Thyroid gland (tissue), 4 donors: ENCODE measurements at places on chromosomes 16 and 17. TPM values are rescaled to one million over a fixed set of nuclear protein-coding genes. Genes with fewer than 3 reads are reported as not detected.

SMIM36 gene
- not detected for total RNA-seq

GRCh38 chr16:346587-346986 is 5.9 kb downstream of the AXIN1 start:
- H3K36me3 ChIP-seq = no peaks in the 10 kb centered on the region
- DNase-seq = no peak
- H3K4me1 ChIP-seq = peaks cover 15% of the 10 kb centered on the region
- no peaks in the 10 kb centered on the region for H3K27me3 ChIP-seq
- no peak overlapping the region for H3K4me3 ChIP-seq
- H3K27ac ChIP-seq = no peak overlapping the region

DNA sequence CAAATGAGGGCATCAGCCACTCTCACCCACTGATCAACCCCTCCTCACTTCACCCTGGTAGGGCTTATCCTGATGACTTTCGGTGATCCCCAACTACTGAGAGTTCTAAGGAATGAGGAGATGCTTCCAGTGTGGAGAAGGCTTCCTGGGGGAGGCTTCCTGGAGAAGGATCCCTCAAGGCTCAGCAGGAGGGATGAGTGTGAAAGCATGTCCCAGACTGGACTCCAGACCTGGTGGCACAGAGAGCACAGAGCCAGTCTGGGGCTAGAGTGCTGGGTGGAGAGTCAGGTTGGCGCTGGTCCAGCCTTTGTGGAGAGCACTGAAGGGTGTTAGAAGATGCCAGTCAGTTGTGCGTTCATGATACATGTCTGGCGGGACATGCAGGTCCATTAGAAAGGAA is 53.7 kb downstream of the PLD6 start:
- DNase-seq = peak; percentile 93
- peaks cover 39% of the 10 kb centered on the region for H3K36me3 ChIP-seq
- peak overlapping the region; percentile 52 for H3K27ac ChIP-seq
- H3K27me3 ChIP-seq = no peaks in the 10 kb centered on the region
- H3K4me3 ChIP-seq = no peak overlapping the region
- peaks cover 27% of the 10 kb centered on the region for H3K4me1 ChIP-seq

RBFOX1 gene
- total RNA-seq = 0.40 TPM

DNA sequence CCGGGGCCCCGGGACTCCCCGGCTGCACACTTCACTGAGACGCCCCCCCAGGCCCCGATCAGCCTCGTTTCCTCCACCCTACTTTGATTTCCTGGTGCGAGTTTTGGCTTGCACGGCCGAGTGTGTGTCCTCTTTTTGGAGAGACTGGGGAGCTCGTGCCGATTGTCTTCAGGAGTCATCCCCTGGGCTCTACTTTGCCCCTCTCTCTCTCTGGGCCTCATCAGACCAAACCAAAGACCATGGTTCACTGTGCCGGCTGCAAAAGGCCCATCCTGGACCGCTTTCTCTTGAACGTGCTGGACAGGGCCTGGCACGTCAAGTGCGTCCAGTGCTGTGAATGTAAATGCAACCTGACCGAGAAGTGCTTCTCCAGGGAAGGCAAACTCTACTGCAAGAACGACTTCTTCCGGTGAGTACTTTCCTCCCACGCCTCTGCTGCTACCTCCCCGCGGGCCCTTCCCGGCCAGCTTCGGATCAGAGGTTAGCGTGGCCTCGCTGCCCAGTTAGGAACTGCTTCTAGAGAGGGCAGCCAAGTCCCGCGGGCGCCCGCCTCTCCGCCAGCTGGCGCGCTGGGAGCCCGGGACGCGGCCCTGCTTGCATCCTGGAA is 787 bp downstream of the LHX1 start:
- no peaks in the 10 kb centered on the region for H3K36me3 ChIP-seq
- H3K4me1 ChIP-seq = peaks cover 72% of the 10 kb centered on the region
- DNase-seq = peak; percentile 19
- H3K4me3 ChIP-seq = no peak overlapping the region

GRCh38 chr17:29140631-29141513 is 39.3 kb downstream of the MYO18A start:
- peaks cover 48% of the 10 kb centered on the region for H3K4me1 ChIP-seq
- H3K4me3 ChIP-seq = no peak overlapping the region
- no peaks in the 10 kb centered on the region for H3K36me3 ChIP-seq
- DNase-seq = no peak
- H3K27ac ChIP-seq = peak overlapping the region; percentile 67

PKMYT1 gene
- total RNA-seq = not detected

GGA2 gene
- 132 TPM for total RNA-seq

SLC6A2 gene
- not detected for total RNA-seq

- H3K27me3 ChIP-seq = peaks cover 36% of the 10 kb centered on the region
- H3K4me3 ChIP-seq = no peak overlapping the region
- no peaks in the 10 kb centered on the region for H3K36me3 ChIP-seq
- no peak overlapping the region for H3K27ac ChIP-seq
Measured at GRCh38 chr17:47851764-47852112, 775 bp upstream of the SP6 start.

MRC2 gene
- 8.3 TPM for total RNA-seq

GRCh38 chr16:47056688-47057629 is 83.5 kb upstream of the DNAJA2 start:
- H3K4me3 ChIP-seq = no peak overlapping the region
- H3K36me3 ChIP-seq = no peaks in the 10 kb centered on the region
- H3K27me3 ChIP-seq = no peaks in the 10 kb centered on the region
- H3K4me1 ChIP-seq = no peaks in the 10 kb centered on the region

GRCh38 chr16:47599512-47599911 is 138.4 kb downstream of the PHKB start:
- H3K27me3 ChIP-seq = no peaks in the 10 kb centered on the region
- peaks cover 5% of the 10 kb centered on the region for H3K36me3 ChIP-seq
- no peak for DNase-seq
- H3K4me3 ChIP-seq = no peak overlapping the region
- no peaks in the 10 kb centered on the region for H3K4me1 ChIP-seq

DNA sequence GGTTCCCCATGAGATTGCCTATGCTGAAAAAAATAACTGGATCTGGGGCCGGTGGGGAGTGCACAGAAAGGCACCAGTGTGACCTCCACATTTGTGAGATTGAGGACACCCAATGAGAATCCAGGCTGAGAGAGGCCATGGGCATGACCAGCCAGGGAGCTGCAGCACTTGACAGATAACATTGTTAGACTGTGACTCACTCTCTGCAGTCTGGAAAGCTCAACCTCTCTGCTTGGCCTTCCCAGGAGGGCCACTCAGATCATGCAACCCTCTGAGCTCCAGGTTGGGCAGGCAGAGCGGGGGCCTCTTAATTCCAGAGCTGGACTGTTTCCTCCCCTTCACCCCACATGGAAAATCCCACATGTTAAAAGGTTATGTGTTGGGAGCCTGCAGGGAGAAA is 30.1 kb downstream of the FZD2 start:
- H3K4me1 ChIP-seq = no peaks in the 10 kb centered on the region
- H3K27me3 ChIP-seq = no peaks in the 10 kb centered on the region
- H3K36me3 ChIP-seq = no peaks in the 10 kb centered on the region
- peak; percentile 38 for DNase-seq
- H3K4me3 ChIP-seq = no peak overlapping the region

ANKRD40 gene
- 29.4 TPM for total RNA-seq

DNA sequence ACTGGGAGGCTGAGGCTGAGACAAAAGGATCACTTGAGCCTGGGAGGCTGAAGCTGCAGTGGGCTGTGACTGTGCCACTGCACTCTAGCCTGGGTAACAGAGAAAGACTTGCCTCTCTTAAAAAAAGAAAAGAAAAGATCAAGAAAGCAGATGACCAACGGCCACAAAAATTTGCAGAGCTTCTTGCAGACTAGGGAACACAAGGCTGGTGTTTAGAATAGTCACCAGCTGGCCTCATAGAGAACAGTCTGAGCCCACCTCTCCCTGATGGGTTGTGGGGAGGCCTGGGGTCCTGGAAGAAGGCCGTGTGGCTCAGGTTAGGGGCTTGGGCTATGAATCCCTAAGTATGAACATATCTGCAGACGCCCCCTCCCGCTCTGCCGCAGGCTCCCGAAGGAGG is 73.7 kb upstream of the MED9 start:
- DNase-seq = no peak
- H3K4me3 ChIP-seq = no peak overlapping the region
- no peaks in the 10 kb centered on the region for H3K36me3 ChIP-seq
- H3K27me3 ChIP-seq = no peaks in the 10 kb centered on the region
- H3K27ac ChIP-seq = no peak overlapping the region

GRCh38 chr16:87343753-87344050 is 26.5 kb upstream of the C16orf95 start:
- H3K4me3 ChIP-seq = no peak overlapping the region
- H3K4me1 ChIP-seq = peaks cover 14% of the 10 kb centered on the region
- H3K27me3 ChIP-seq = no peaks in the 10 kb centered on the region
- no peak for DNase-seq
- no peak overlapping the region for H3K27ac ChIP-seq

NFAT5 gene
- 92.4 TPM for total RNA-seq

GRCh38 chr17:78368854-78369495 is 9.1 kb upstream of the SOCS3 start:
- H3K27me3 ChIP-seq = no peaks in the 10 kb centered on the region
- no peak overlapping the region for H3K4me3 ChIP-seq
- peaks cover 35% of the 10 kb centered on the region for H3K4me1 ChIP-seq

GRCh38 chr16:69922200-69922599 is 28.9 kb upstream of the CLEC18A start:
- no peak overlapping the region for H3K4me3 ChIP-seq
- no peaks in the 10 kb centered on the region for H3K27me3 ChIP-seq
- peaks cover 11% of the 10 kb centered on the region for H3K4me1 ChIP-seq
- H3K27ac ChIP-seq = no peak overlapping the region
- no peaks in the 10 kb centered on the region for H3K36me3 ChIP-seq

GRCh38 chr17:45271603-45272002 is 9.7 kb upstream of the SPATA32 start:
- no peaks in the 10 kb centered on the region for H3K4me1 ChIP-seq
- no peak overlapping the region for H3K27ac ChIP-seq
- H3K4me3 ChIP-seq = no peak overlapping the region
- no peak for DNase-seq
- H3K27me3 ChIP-seq = no peaks in the 10 kb centered on the region

GRCh38 chr16:58324792-58325191 is 30.0 kb upstream of the PRSS54 start:
- H3K27ac ChIP-seq = no peak overlapping the region
- no peaks in the 10 kb centered on the region for H3K4me1 ChIP-seq
- no peak for DNase-seq
- no peak overlapping the region for H3K4me3 ChIP-seq
- H3K36me3 ChIP-seq = no peaks in the 10 kb centered on the region

ALOXE3 gene
- not detected for total RNA-seq

- no peak for DNase-seq
- H3K27me3 ChIP-seq = no peaks in the 10 kb centered on the region
- no peak overlapping the region for H3K27ac ChIP-seq
- H3K4me1 ChIP-seq = no peaks in the 10 kb centered on the region
- H3K4me3 ChIP-seq = no peak overlapping the region
Measured at GRCh38 chr17:58268774-58269556, 11.8 kb downstream of the MPO start.

KRTAP4-5 gene
- not detected for total RNA-seq

DNA sequence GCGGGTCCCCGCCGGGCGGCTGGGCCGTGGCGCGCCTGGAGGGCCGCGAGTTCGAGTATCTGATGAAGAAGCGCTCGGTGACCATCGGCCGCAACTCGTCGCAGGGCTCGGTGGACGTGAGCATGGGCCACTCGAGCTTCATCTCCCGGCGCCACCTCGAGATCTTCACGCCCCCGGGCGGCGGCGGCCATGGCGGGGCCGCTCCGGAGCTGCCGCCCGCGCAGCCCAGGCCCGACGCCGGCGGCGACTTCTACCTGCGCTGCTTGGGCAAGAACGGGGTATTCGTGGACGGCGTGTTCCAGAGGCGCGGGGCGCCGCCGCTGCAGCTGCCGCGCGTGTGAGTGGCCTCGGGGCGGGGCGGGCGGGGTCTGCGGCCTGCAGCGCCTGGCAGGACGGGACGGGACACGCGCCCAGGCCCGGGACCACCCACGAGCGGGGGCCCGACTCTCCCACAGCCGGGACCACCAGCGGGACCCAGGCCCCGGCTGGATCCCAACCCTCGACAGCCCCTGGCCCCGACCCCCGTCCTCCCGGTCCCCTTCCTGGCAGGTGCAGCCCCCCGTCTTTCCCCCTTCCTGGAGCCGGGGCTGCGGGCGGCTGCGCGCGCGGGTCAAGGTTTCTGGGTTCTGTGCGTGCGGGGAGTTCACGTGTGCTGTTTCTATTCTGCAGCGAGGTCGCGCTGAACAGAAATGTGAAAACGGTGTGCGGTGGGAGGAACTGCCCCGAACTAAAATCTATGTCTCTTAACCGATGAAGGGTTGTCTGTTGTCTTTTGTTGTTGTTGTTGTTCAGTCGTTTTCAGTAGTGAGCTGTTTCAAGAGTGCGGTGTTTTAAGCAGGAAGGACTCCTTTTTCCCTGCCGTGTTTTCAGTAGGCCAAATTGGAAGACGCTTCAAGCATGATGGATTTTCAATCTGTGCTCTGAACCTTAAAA is 705 bp downstream of the FOXK2 start:
- H3K4me1 ChIP-seq = peaks cover 29% of the 10 kb centered on the region
- peak overlapping the region; percentile 71 for H3K4me3 ChIP-seq
- peak; percentile 24 for DNase-seq
- no peaks in the 10 kb centered on the region for H3K27me3 ChIP-seq
- no peaks in the 10 kb centered on the region for H3K36me3 ChIP-seq
- peak overlapping the region; percentile 71 for H3K27ac ChIP-seq

- H3K36me3 ChIP-seq = no peaks in the 10 kb centered on the region
- H3K4me1 ChIP-seq = no peaks in the 10 kb centered on the region
- H3K27me3 ChIP-seq = no peaks in the 10 kb centered on the region
- no peak for DNase-seq
- no peak overlapping the region for H3K27ac ChIP-seq
Measured at GRCh38 chr16:24045641-24046040, 209.9 kb downstream of the PRKCB start.

DNA sequence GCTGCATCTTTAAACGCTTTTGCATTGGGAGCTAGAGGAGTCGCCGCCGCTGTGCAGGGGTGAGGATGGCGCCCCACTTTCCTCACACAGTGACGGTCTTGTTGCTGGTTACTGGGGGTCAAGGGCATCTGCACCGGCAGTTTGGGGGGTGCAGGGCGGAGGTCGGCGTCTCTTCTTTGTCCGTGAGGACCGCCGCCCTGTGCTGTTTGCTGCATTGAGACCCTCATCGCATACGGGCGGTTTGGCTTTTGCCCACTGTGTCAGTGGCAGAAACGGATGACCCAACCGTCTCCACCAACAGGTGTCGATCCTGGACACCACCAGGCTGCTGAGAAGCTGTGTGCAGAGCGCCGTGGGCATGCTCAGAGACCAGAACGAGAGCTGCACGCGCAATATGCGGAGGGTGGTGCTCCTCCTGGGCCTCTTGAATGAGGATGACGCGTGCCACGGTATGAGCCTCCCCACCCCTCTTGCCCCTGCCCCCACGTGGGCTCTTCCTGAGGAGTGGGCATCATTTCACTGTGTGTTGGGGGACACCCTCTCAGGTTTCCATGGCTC is 61.2 kb upstream of the ENDOV start:
- no peaks in the 10 kb centered on the region for H3K4me1 ChIP-seq
- peaks cover 90% of the 10 kb centered on the region for H3K36me3 ChIP-seq
- H3K27ac ChIP-seq = no peak overlapping the region
- no peak for DNase-seq
- no peaks in the 10 kb centered on the region for H3K27me3 ChIP-seq
